Thoracic aorta (tissue), 2 donors: ENCODE measurements at places on chromosomes 2 and 18. TPM values are rescaled to one million over a fixed set of nuclear protein-coding genes. Genes with fewer than 3 reads are reported as not detected.

Gene OSBPL1A
- 53.7 TPM for total RNA-seq

Gene VIT
- 23.9 TPM for total RNA-seq

Gene MERTK
- 47.1 TPM for total RNA-seq

Gene CCDC148
- total RNA-seq = not detected

DNA sequence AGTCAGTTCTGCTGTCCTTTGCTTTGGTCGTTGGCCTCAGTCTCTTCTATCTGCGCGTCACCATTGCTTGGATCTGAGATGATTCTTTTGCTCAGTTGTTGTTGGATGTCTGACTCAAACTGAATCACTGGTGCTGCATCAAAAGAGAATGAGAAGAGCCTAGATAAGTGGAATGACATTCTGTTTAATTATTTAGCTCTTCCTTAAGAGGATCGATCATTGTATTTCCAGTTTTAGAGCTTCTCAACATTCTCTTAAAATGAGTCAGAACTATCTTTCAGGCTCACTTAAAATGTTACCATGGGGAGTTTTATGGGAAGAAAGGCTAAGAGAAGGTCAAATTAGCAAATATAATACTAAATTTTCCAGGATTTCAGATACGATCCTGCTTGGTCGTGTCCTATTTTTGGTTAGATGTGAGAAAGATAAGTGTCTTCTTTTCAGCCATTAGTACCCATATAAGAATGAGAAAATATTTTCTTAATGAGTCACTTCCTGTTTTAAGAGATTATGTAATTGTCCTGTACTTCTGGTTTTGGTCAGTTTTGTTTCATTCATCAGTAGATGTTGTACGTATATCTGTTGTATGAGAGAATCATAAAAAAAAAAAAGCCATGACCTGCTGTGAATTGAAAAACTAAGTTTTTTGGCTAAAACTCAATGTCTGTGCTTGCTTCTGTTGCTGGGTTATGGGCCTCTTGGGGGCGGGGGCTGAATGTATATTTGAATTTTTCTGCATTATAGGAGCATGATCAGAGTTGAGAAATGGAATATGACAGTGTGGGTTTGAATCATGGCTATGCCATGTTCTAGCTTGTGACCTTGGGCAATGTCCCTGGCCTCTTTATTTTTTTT is 31.6 kb upstream of the CASP10 start:
- no peak for DNase-seq

- no peak for DNase-seq
Observed at GRCh38 chr18:5250603-5251002, 44.9 kb downstream of the ZBTB14 start.
